Hematopoietic multipotent progenitor cell treated with erythropoietin and hydrocortisone succinate and interleukin-3 and kit ligand, for 15 days (in vitro differentiated cells): ENCODE measurements at places on chromosomes 3 and 15.

DNA sequence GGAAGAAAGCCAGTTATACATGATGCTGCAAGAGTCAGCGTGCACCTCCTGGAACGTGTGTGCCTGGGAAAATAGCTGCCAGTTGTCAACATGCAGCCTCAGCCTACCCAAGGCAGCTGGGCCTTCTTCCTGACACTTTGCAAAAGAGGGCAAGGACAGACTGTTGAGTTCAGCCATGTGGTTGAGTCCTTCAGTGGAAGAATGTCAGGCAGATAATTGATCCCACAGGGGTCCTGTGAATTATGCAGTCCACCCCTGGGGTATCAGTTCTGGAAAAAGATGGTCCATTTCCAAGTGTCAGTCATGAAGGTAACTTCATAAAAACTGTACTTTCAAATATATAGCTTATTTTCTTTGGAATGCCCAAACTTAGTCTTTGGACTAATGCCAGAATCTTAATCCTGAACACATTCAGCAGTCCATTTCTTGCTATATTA, 79.6 kb downstream of the ARNT2 start:
- DNase-seq = no peak

DNA sequence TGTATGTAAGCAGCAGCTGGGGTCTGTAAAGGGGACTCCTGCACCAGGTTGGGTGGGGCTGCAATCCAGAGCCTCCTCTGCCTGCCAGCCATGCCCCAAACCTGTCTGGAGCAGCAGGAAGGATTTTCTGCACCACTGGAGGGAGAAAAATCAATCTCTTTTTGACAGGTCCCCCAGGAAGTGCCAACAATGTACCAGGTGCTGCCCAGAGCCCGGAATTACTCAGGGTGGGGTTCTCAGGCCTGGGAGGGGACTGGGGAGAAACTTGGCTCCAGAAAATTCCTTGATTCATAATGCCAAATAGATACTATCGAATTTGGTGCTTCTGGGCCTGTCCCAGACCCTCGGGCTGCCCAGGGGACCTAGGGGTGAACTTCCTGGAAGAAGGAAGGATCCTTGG, 52.6 kb downstream of the WNT7A start:
- no peak for DNase-seq

DNA sequence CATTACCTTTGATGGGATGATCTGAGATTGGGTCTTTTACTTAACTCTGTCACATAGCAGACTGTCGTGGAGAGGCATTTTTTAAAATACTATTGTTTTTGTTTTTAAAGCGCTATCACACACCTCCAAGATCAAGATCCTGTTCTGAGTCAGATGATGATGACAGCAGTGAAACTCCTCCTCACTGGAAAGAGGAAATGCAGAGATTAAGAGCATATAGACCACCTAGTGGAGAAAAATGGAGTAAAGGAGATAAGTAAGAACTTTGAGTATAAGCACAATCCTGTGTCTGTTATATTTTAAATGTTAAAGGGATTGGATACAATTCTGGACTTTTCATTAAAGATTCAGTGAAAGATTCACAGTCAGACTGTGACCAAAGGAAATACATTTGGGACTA, 18.4 kb upstream of the ZBTB47 start:
- DNase-seq = peak; percentile 23

GRCh38 chr15:47409600-47409999, 307.7 kb upstream of the SEMA6D start:
- DNase-seq = no peak

DNA sequence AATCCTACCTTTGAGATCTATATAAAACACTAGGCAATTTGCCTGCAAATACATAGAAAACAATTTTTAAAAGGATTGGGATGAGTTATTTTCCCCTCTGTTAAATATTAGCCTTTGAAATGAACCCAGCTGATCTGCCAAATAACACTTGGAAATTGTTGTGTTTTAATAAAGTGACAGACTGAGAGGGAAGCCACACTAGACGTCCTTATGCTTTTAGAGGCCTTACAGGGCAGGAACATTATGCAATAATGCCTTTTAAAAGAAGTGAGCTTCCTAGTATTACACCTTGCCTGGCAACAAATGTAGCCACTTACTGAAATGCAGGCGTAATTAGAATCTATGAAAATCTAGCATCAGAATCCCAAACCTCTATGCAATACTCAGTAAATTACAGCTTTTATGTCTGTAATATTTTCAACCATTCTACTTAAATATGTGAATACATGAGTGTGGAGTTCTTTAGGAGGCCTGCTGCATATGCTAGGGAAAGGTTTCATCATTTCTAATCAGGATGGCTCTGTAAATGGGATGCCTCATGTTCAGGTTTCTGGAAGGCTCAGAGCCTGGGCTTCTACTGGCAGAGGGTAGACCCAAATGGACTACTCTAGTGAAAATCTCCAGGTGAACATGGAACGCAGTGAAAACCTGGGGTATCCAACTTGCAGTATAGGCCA, 20.3 kb downstream of the AGTR1 start:
- DNase-seq = no peak

GRCh38 chr3:190166948-190167347, 46.3 kb upstream of the P3H2 start:
- no peak for DNase-seq

- DNase-seq = no peak
Observed at GRCh38 chr3:111963424-111963823, 15.4 kb upstream of the ABHD10 start.

DNA sequence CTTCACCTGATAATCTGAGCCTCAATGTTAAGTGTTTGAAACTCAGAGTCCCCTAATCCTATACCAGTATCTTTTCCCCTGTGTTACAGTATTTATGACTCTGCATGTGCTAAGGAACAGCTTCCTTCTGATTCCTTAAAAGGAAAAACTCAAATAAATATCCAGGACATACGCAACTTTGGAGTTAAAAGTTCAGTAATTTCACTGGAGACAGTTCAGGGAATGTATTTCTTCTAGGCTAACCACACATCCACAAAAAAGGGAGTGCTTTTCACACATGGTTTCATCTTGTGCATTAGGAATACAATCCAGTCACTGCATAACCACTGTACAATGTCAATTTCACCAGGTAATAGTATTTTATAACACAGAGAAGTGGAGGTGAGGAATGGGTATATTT, 31.0 kb downstream of the PGBD4 start:
- DNase-seq = no peak

GRCh38 chr15:60912984-60913697, 316.0 kb downstream of the RORA start:
- no peak for DNase-seq

DNA sequence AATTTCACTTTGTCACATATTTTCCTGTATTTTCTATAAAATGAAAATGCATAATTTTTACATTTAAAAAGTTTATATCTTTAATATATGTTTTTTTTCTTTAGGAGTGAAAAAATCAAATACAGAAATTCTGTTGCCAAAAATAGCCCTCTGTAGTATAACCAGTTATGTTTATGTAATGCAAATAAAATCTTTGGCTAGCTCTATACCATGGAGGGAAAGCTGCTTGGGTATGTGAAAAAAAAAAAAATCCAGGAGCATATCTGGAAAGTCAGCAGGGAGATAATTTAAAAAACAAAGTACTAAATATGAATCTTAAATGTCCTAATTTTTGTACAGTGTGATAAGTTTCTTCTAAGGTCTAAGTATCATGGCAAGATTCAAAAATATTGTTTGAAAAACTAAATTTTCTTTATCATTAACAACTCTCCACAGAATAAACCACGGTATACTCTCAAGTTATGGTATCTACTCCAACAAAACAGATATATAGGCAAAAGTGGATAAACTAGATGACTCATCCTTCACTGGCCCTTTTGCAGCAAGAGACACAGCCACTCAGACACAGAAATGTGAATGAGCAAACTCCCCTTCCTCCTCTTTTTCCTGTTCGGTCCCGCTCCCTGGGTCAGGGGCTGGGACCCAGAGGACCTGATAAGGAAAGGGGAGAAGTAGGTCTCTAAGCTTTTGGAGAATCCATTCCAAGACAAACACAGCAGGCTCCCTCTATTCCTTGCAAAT, 66.6 kb downstream of the PDZRN3 start:
- DNase-seq = no peak

DNA sequence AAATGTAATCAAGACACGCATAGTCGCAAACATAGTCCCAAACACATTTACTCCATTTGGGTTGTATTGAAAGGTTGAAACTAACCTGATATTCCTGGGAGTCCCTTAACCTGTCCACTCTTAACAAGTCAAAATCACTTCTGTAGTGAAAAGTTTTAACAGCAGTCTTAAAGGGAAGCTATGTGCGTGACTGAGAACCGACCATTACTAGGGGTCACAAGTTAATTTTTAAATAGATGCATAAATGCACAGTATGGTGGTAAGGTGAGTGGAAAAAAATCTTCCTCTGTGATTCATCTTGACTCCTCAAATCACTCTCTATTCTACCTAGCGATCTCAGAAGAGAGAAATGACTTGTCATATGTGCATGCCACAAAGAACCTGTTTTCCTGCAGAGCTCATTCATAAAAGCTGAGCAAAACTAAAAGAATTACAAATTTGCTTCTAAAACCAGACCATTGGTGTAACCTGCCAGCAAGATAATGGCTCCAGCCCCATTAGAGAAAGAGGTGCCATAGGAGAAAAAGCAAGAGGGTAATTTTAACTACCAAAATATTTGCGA, 4.8 kb downstream of the GPR15 start:
- DNase-seq = no peak

GRCh38 chr3:129627350-129628168, 21.1 kb upstream of the PLXND1 start:
- DNase-seq = peak; percentile 59

DNA sequence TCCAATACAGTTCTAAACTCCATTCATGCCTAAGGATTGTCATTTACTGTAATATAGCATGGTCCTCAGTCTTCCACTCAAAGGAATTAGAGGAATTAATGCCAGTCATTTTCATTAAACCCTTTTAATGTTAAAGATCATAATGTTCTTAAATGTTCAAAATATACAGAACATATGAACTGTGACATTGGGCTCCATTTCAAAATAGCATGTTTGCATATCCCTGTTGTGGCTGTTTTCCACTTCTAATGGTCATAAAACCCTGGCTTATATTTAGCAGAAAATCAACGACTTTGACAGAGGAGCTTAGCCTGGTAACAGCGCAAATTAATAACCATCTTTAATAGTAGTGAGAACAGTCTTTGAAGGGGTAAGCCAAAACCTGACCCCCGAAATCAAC, 260.7 kb downstream of the UBE2E2 start:
- no peak for DNase-seq

DNA sequence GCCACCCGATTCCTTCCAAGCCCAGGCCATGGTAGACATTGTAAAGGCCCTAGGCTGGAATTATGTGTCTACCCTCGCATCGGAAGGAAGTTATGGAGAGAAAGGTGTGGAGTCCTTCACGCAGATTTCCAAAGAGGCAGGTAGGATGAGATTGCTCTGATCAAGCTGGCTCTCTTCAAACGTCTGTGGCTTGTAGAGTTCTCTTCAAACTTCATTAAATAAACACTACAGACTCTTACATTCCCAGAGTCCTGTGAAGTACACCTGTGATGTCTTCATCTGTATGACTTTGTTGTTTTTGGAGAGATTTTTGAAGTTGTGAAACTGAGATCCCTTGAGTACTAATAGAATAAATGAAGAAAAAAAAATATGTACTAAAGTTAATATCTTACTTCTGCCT, 285.6 kb downstream of the GRM7 start:
- DNase-seq = no peak

- no peak for DNase-seq
Observed at GRCh38 chr15:93109336-93110102, 20.5 kb upstream of the RGMA start.

- DNase-seq = no peak
Observed at GRCh38 chr3:32105291-32106131, 909 bp upstream of the GPD1L start.

DNA sequence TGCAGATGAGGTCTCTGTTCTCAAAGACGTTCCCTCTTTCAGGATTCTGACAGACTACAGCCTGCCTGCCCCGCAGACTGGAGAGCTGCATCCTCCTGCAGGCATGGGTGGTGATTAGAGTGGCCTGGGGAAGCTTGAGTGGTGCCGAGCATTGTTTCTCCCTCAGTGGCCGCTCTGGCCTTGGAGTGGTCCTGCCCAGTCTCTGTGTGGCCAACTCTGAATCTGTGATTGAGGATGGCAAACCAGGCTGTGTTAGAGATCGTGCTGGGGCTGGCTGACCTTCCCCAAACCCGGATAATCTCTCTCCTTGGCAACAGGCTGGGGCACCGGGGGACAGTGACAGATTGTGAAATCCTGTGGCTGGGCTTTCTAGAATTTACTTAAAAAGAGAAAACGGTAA, 11.0 kb upstream of the ADCY5 start:
- DNase-seq = no peak

DNA sequence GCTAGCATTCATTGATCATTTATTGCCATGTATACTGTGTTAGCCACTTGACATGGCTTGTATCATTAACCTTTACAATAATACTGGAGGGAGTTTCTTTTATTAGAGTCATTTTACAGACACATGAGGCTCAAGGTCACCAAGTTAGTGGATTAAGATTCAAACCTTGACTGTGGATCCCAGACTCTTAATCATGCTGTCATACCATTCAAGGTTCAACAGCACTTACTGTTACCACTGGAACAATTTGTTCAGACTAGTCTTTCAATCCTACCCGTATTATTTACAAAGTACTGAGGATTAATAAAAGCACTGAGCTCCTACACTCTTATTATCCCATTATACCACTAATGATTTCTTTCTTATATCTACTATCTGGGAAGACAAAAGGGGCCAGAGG, 1.2 kb downstream of the COX17 start:
- no peak for DNase-seq

GRCh38 chr3:21152555-21152954, 598.5 kb downstream of the ZNF385D start:
- no peak for DNase-seq

GRCh38 chr3:45118615-45119071, 27.5 kb downstream of the CDCP1 start:
- DNase-seq = no peak

DNA sequence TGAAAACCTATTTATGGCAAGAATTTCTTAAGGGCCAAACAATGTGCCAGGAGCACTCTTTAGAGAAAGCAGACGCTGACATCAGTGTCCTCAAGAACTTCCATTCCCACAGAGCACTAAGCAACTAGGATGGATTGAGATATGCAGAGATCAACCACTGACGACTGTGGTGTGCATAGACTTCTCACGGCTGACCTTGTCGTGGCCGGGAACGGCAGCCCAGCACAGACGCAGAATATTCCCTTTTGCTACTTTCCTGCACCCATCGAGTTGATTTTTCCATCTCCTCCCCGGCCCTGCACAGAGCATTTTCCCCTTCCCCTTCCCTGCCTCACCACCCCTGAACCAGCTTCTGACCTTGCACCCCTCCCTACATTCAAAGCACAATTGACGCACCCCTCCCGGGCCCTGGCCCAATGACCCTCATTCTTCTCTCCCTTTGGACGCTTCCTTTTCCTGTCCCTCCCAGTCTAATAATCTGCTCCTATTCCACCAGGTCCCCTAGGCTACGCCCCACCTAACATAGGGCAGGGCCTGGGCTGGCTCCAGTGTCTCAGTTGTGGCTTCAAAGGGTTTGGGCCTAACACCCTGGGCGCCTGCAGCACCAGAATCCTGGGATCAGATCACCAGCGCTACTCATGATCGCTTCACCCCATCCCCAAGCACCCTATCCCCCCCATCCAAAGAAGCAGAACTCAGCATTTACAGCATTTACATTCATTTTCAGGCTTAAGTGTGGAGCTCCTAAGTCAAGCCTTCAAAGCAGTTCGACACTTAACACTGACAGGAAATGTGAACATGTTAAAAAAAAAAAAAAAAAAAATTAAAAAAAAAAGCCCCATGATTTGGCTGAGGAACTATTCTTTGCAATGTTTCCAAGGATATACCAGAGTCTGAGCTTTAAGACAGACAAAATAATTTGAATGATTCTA, 151.2 kb downstream of the FOXP1 start:
- DNase-seq = no peak
